ENCODE measurements at places on chromosomes 5 and 9. TPM values are rescaled to one million over a fixed set of nuclear protein-coding genes. Genes with fewer than 3 reads are reported as not detected.

GRCh38 chr5:171400169-171400568 lies 12.5 kb downstream of the NPM1 start:
- peaks cover 40% of the 10 kb centered on the region for H3K36me3 ChIP-seq
- H3K4me1 ChIP-seq: no peaks in the 10 kb centered on the region
- no peak overlapping the region for H3K4me3 ChIP-seq
- H3K27me3 ChIP-seq: no peaks in the 10 kb centered on the region
- DNase-seq: no peak

- H3K4me1 ChIP-seq: no peaks in the 10 kb centered on the region
- DNase-seq: no peak
- no peak overlapping the region for H3K27ac ChIP-seq
- no peaks in the 10 kb centered on the region for H3K36me3 ChIP-seq
Observed at GRCh38 chr9:116098476-116098875, 55.1 kb upstream of the PAPPA start.

DNA sequence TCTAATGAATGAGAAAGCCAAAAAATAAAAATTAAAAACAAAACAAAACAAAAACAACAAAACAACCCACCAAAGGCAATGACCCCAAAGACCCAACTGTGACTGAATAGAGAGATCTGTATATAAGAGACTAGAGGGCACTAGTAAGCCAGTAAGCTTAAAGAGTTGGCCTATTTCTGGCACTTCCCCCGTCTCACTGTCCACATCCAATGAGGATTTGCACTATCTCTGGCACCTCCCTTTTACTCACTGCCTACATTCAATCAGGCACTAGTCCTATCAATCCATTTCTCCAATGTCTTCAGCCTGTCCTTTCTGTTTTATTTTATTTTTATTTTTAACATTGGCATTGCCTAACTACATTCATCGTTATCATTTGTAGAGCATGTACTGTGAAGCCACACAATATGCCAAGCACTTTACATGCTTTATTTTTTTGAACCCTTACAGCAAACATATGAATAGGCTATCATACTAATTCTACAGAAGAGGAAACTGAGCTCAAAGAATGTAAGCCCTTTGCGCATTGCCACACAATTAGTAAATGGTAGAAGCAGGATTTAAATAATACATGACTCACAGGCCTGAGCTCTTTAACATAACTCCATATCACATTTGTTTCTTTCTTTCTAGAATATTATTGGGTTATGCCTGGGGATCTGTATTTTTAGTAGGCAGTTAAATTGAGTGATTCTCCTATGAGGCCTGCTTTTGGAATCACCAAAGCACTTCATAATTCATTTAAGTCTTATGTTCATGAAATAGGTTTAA lies 70.0 kb downstream of the C6 start:
- H3K27ac ChIP-seq: no peak overlapping the region
- DNase-seq: no peak
- no peaks in the 10 kb centered on the region for H3K4me1 ChIP-seq
- H3K36me3 ChIP-seq: no peaks in the 10 kb centered on the region
- H3K27me3 ChIP-seq: no peaks in the 10 kb centered on the region
- no peak overlapping the region for H3K4me3 ChIP-seq

Gene GMCL2
- under 0.01 TPM for total RNA-seq

Gene NR5A1
- total RNA-seq: 0.52 TPM

- H3K4me3 ChIP-seq: no peak overlapping the region
- H3K27ac ChIP-seq: no peak overlapping the region
- H3K36me3 ChIP-seq: peaks cover 14% of the 10 kb centered on the region
- no peaks in the 10 kb centered on the region for H3K27me3 ChIP-seq
Observed at GRCh38 chr9:75935591-75935990, 45.1 kb downstream of the PCSK5 start.

Gene PDZD2
- total RNA-seq: 4.4 TPM
